ENCODE measurements at places on chromosomes 1 and 21. TPM values are rescaled to one million over a fixed set of nuclear protein-coding genes. Genes with fewer than 3 reads are reported as not detected.

WNT9A gene
- total RNA-seq = 0.52 TPM

MSH4 gene
- 0.13 TPM for total RNA-seq

S100A1 gene
- 1.7 TPM for total RNA-seq

ELAPOR1 gene
- total RNA-seq = 0.39 TPM

TEX38 gene
- total RNA-seq = not detected
